ENCODE measurements at places on chromosomes 3 and 15.

DNA sequence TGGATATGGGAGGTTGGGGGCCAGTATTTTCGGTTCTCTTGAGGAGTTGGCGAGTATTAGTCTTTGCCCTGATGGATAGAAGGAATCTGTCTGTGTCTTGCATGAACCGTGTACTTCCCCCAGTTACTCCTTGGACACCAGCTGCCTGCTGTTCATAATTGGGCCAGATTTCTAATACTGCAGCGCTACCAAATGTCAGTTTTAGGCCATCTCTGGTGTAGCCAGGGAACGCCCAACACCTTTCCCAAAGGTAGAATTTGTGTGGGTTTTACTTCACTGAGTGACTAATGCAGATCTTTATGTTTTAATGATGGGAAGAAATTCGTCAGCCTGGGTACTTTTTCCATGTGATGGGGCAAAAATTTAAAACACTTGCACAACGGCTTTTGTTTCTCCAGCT, 18.4 kb downstream of the FLNB start:
- no peak for DNase-seq

GRCh38 chr15:62141643-62142588, 23.2 kb downstream of the C2CD4B start:
- DNase-seq = no peak

DNA sequence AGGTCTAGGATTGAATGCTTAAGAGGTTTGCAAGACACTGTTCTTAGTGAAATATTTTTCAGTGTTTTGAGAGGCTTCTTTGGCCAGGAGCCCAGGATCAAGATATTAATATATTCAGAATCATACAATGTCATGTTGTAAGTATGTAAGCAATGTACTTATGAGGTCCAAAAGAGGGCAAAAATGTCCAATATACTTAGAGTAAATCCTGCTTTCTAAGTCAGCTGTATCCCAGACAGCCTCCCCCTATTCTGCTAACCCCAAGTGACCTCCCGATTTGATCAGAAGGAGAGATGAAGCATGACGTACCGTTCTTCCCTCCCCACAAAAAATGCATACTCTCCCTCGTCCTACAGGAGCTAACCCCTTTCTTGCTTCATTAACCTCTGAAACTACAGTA, 70.9 kb downstream of the CHAC1 start:
- DNase-seq = no peak

- no peak for DNase-seq
These were observed 369.1 kb downstream of the RORA start for GRCh38 chr15:60859996-60860494.

DNA sequence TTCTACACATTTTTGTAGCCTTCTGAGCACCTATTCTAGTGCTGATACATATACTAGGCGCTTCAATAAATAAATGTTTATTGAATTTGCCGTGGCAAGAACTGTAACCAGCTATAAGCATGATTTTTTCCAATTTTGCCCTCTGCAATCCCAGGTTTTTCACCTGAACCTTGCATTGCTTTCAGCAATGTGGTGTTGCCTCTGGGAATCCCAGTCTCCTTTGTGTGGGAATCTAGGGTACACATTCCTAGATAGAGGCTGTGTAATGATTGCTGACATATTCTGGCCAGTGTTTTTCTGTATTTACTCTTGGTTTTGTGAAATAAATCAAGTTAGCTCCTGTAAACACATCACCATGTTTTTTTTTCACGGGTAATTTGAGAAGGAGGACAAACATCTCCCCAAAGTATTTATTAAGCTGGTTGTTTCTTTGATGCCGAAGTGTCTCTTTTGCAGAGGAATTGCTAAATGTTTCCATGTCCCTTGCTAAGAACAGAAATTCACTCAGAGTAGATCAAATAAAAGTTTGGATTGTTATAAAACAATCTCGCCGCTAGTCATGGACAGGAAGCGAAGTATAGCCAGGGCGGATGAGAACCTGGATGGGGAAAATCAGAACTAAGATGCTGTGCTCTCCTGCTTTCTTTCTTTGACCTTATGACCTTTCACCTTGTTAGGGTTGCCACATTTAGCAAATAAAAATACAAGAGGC, 1.2 kb downstream of the CFAP91 start:
- no peak for DNase-seq

DNA sequence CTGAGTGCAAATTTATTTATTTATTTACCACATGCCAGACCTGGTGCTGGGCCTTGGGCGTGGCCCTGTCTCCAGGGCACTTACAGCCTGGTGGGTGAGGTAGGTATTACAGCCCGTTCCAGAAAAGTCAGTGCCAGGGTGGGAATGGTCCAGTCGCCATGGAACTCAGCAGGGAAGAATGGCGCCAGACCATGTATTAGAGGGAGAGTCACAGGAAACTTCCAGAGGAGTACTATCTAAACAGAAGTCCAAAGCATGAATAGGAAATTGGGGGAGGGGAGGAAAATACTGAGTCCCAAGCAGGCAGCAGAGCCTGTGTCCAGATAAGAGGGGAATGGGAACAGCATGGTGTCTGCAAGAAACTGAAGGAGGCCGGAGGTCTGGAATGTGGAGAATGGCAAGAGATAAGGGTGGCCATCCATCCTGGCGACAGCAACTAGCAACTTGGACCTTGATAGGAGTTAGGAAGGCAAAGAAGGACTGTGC, 27.0 kb downstream of the SH3BP5 start:
- no peak for DNase-seq

Measured in nephron progenitor cell (in vitro differentiated cells).